Activated CD4-positive, alpha-beta T cell treated with anti-CD3 and anti-CD28 coated beads, Interleukin-2, amount 10 ng/mL, durations not matched to agents 24 days and 14 days (primary cell): ENCODE measurements at places on chromosomes 1 and 21. TPM values are rescaled to one million over a fixed set of nuclear protein-coding genes. Genes with fewer than 3 reads are reported as not detected.
A peak's percentile ranks its signal among the peaks of the same experiment; 100 is the strongest.

Gene CELA2A
- not detected in 2 replicates for total RNA-seq

Gene CSMD2
- total RNA-seq: not detected in 2 replicates

Gene WNT9A
- total RNA-seq: not detected in 2 replicates

DNA sequence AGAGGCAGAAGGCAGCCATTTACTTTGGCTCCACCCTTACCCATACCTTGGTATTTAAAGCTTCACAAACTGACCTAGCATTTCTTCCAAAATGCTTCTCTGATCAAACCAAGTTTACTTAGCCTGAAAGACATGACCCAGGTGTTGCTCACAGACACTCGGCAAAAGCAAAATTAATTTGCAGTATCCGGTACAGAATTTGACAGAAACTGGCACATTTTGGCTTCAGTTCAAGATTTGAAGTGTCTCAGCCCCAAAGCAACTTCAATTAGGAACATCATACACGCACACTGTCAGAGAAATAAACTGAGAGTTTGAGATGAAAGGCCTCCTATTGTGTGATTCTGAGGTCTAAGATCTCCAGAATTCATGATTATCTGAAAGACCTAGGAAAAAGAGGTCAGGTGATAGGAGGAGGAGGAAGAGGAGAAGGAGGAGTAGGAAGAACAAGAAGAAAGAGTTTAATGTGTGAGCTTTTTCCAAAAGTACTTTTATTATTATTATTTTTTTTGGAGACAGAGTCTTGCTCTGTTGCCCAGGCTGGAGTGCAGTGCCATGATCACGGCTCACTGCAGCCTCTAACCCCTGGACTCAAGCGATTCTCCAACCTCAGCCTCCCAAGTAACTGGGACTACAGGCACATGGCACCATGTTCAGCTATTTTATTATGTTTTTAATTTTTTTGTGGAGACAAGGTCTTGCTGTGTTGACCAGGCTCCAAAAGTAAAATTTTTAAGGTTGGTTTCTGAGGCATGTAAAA, 143.6 kb downstream of the SLC45A1 start:
- H3K4me1 ChIP-seq: peaks cover 38% of the 10 kb centered on the region
- H3K27me3 ChIP-seq: no peaks in the 10 kb centered on the region
- H3K27ac ChIP-seq: no peak overlapping the region
- H3K4me3 ChIP-seq: no peak overlapping the region
- DNase-seq: no peak

GRCh38 chr1:185813401-185813979, 79.3 kb downstream of the HMCN1 start:
- H3K27ac ChIP-seq: no peak overlapping the region
- no peaks in the 10 kb centered on the region for H3K4me1 ChIP-seq
- no peak overlapping the region for H3K4me3 ChIP-seq

DNA sequence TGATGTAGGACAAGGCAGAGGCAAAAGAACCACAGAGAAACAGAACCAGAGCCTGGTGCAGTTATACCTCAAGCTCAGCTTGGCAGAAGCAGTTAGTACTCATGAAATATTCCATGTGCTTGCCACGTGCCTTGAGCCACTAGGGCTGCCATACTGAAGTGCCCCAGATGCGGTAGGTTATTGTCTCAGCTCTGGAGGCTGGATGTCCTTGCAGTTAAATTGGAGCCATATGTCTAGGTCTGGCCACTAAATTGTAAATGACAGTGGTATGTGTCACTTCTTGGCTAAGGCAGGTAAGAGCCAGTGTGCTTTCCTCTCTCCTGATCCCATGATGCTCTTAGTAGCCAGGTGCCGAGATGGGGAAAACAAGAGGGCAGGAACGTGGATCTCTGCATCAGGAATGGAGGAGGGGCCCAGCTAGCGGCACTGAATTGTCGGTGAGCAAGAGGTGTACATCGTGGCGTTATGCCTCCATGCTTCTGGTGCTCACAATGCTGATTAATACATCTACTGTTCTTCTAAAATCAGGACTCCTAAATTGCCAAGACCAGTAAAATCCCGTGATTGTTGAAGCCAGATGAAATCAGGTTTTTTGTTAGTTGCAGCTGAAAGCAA, 73.5 kb downstream of the PSMG1 start:
- no peak for DNase-seq
- H3K4me3 ChIP-seq: no peak overlapping the region
- peaks cover 2% of the 10 kb centered on the region for H3K27me3 ChIP-seq
- H3K4me1 ChIP-seq: no peaks in the 10 kb centered on the region
- no peak overlapping the region for H3K27ac ChIP-seq

GRCh38 chr1:47680815-47681475, 243.1 kb downstream of the FOXD2 start:
- no peak overlapping the region for H3K27ac ChIP-seq
- no peak for DNase-seq
- no peaks in the 10 kb centered on the region for H3K36me3 ChIP-seq

GRCh38 chr21:43775795-43776430, at the start of gene CSTB:
Gene CSTB, minus strand, starts transcription at chr21:43776308. Its CDS starts 39 bp downstream, at chr21:43776269.
- peaks cover 54% of the 10 kb centered on the region for H3K4me1 ChIP-seq
- peak within 1 kb of the TSS; percentile 79 for H3K27ac ChIP-seq
- H3K4me3 ChIP-seq: peak within 1 kb of the TSS; percentile 97
- no peaks in the 10 kb centered on the region for H3K27me3 ChIP-seq

DNA sequence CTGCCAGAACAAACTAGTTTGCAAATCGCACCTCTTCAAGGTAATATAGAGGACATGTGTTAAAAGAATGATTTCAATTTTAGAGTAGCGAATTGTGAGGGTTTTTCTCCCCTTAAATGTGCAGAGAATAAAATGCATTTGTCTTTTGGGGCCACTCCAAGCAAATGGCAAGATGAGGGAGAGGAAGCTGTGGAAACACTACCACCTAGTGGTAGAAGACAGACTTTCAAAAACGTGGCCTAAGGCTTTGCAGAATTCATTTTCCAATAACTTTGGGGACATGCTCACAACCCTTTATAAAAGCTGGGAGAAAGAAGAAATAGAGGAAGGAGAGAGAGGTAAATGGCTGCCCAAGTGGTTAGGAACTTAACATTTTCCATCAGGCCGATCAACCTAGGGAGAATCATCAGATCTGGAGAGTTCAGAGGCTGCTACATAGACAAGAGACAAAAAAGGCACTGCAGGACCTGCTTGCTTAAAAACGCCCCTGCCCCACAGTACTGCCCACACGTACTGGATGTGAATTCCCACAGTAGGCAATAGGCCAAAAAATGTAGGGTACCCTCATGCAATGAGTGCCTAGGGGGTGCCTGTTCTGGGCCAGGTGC, 15.7 kb upstream of the RCAN1 start:
- H3K4me1 ChIP-seq: no peaks in the 10 kb centered on the region
- peak; percentile 83 for DNase-seq
- H3K4me3 ChIP-seq: no peak overlapping the region
- H3K27me3 ChIP-seq: peaks cover 26% of the 10 kb centered on the region
- no peak overlapping the region for H3K27ac ChIP-seq

DNA sequence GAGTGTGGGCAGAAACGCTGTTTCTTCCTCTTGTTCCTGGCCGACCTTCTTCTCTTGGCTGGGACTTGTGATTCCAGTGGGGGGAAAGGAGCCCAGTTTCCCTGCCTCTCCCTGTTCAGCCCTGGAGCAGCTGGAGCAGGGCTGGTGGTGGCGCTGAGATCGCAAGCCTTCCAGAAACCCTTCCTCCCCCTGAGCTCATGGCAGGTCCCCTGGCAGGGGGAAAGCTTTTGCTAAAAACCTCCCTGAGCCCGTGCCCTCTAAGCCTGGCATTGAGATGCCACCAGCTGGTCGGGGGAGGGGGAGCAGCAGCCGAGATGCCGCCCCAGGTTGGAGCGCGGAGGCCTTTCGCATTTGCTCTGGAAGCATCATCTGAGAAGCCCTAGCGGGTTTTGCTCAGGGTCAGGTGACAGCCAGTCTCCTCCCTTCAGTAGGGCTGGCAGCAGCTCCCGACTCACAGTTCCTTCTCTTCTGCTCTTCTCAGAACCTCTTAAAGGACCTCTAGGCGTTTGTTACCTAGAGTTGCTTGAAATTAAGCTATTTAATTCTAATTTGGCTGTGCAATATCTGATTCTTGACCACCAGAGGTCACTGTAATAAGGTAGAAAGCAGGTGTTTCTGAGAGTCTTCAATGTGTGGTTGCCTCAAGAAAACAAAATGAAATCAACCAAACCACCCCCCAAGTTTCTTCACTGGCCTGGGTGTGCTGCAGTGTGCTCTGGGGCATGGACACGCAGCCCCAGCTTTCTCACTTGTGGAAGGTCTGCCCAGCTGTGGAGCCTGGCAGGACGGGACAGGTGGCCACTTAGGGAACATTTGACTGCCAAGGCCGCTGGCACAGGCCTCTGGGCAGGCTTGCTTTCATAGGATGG, 257.3 kb downstream of the CAMTA1 start:
- no peak for DNase-seq
- no peaks in the 10 kb centered on the region for H3K36me3 ChIP-seq
- no peaks in the 10 kb centered on the region for H3K4me1 ChIP-seq
- no peak overlapping the region for H3K27ac ChIP-seq
- H3K27me3 ChIP-seq: no peaks in the 10 kb centered on the region

DNA sequence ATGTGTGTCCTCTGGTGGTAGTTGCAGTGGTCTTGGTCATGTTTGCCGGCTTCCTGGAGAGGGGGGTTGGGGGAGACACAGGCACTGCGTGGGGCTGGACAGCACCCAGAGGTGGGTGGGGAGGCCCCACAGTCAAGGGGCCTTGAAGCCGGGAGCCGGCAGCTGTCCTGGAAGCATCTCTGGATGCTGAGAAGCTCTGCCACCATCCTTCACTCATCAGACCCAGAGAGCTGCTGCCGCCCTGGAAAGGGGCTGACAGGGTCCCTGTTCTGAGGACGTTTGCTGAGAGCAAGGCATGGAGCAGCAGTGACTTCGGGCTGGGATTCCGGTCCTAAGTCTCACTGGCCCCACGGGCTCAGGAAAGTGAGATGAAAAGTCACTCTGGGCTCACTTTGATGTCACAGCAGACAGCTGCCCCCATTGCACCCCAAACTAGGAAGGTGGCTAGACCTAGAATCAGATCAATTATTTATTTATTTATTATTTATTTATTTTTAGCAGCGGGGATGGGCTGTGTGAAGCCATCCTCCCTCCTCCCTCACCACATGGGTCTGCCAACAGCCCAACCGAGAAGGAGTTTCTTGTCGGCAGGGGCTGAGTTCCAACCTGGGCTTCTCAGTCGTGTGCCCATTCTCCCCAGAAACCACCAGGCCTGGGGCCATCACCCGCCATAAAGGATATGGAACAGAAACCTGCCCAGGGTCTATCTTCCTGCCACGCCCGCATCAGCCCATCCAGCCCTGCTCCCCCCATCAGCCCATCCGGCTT, 547.4 kb downstream of the PTPRU start:
- no peak overlapping the region for H3K4me3 ChIP-seq
- DNase-seq: peak; percentile 15
- H3K36me3 ChIP-seq: no peaks in the 10 kb centered on the region
- H3K4me1 ChIP-seq: no peaks in the 10 kb centered on the region
- H3K27ac ChIP-seq: no peak overlapping the region
- peaks cover 8% of the 10 kb centered on the region for H3K27me3 ChIP-seq

DNA sequence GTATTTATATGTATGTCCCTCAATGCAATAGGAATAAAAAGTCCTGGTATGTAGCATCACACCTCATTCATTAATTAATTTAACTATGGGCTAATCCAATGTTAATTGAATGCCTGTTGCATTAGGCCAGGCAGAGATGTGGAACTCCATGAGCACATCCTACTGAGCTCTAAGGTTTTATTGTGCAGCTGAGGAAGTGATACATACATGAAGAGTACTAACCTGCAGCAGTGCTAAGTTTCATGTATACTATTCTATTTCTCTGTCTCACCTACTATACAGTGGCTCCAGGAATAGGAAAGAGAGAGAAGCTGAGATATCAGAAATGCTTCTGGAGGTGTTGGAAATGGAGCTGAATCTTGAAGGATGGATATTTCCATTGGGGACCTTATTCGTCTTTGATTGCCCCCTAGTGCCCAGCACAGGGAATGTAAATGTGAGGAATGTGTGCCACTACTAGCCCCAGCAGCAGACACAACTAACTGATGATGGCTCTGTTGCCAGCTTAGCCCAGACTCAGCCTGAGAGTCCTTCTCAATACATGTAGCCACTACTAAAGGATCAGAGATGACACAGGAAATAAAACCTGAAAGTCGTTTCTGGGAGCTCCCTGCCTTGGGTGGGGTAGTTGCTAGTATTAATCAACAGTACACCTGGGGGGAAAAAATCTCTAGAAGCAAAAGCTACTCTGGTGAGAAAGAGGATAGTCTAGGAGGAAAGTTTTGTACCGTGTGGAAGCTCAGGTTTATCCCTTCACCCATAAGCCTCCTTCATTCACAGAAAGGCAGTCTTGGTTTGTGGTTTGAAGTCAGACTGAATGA, 173.3 kb upstream of the FOXD3 start:
- no peak for DNase-seq
- no peak overlapping the region for H3K4me3 ChIP-seq
- no peaks in the 10 kb centered on the region for H3K36me3 ChIP-seq
- H3K27me3 ChIP-seq: peaks cover 5% of the 10 kb centered on the region

DNA sequence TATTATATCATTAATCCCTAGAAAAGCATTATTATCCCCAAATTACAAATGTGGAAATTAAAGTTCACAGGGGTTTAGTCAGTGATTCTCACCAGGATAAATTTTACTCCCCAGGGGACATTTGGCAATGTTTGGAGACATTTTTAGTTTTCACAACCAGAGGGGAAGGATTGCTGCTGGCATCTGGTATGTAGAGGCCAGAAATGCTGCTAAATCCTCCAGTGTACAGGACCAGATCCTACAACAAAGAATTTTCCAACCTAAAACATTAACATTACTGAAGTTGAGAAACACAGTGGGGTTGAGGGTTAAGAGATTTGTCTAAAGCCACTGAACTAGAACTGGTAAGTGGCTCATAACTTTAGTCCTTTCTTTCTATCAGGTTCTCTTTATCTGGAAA, 162.0 kb upstream of the SYT6 start:
- H3K27ac ChIP-seq: no peak overlapping the region
- no peaks in the 10 kb centered on the region for H3K36me3 ChIP-seq
- H3K4me1 ChIP-seq: no peaks in the 10 kb centered on the region
- no peak for DNase-seq
- H3K4me3 ChIP-seq: no peak overlapping the region
- no peaks in the 10 kb centered on the region for H3K27me3 ChIP-seq

GRCh38 chr1:64107118-64107519, 96.3 kb upstream of the UBE2U start:
- no peak for DNase-seq
- H3K36me3 ChIP-seq: no peaks in the 10 kb centered on the region
- no peaks in the 10 kb centered on the region for H3K4me1 ChIP-seq
- H3K27me3 ChIP-seq: peaks cover 7% of the 10 kb centered on the region
- no peak overlapping the region for H3K4me3 ChIP-seq

GRCh38 chr1:84988588-84988987, 8.3 kb downstream of the MCOLN2 start:
- peak; percentile 71 for DNase-seq
- H3K4me1 ChIP-seq: peaks cover 53% of the 10 kb centered on the region
- no peaks in the 10 kb centered on the region for H3K27me3 ChIP-seq

- no peak overlapping the region for H3K27ac ChIP-seq
- H3K4me1 ChIP-seq: peaks cover 40% of the 10 kb centered on the region
- DNase-seq: no peak
- H3K36me3 ChIP-seq: peaks cover 15% of the 10 kb centered on the region
- no peak overlapping the region for H3K4me3 ChIP-seq
Observed at GRCh38 chr1:205240118-205240517, 12.4 kb downstream of the TMCC2 start.
